Fibroblast of pulmonary artery (primary cell): ENCODE measurements at places on chromosomes 5 and 9.
A peak's percentile ranks its signal among the peaks of the same experiment; 100 is the strongest.

DNA sequence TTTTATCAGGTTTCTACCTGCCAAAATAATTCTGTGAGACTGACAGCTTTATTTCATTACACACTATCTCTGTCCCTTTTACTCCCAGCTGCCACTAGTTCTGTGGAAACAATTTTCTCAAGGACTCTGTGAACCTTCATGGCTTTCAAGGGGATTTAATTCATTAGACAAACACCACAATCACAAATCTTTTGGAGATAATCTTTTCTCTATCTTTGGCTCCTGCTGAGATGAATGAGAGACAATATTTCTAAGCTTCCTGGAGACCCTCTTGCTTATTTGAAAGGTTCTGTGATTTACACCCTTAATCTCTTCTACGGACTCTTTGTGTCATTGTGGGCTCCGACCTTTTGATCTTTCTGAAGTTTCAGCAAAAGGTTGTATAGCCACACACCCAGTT lies 222.6 kb downstream of the PRDM9 start:
- no peak for DNase-seq

GRCh38 chr9:137190315-137190856 lies 1.9 kb downstream of the SSNA1 start:
- DNase-seq: no peak

DNA sequence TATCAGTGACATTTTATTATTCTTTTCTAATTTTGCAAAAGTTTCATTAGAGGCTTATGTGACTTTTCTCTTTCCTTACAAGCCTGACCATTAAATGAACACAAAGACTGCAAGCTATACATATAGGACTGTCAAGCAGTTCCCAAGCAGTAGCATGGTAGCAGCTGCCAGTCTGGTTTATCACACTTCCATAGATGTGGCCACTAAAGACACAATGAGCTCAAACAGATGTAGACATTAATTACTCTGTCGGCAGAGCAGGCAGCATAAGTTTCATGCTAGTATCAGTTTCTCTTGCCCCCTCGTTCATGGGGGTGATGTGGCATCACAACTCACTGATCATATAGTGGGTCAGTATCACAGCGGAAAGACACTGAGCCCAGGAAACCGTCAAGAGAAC lies 89.5 kb downstream of the CDH10 start:
- no peak for DNase-seq

- DNase-seq: peak; percentile 16
Observed at GRCh38 chr9:109011231-109011671, 2.0 kb downstream of the CTNNAL1 start.

GRCh38 chr9:100919506-100919905 lies 109.0 kb upstream of the PLPPR1 start:
- no peak for DNase-seq

DNA sequence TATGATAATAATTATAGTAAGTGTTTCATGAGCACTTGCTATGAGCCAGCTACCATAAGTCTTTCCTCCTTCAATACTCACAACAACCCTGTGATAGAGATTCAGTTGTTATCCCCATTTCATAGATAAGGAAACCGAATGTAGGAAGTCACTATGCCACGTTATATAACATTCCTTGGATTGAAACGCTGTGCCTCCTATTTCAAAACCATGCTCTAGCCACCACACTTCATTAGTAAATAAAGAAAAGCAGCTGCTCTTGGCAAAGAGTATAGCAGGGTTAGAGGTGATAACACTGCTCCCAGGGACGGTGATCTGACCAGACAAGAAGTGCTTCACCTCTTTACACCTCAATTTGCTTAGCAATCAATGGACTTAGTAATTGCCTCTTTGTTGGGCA lies 5.5 kb downstream of the ADAMTS12 start:
- DNase-seq: no peak

DNA sequence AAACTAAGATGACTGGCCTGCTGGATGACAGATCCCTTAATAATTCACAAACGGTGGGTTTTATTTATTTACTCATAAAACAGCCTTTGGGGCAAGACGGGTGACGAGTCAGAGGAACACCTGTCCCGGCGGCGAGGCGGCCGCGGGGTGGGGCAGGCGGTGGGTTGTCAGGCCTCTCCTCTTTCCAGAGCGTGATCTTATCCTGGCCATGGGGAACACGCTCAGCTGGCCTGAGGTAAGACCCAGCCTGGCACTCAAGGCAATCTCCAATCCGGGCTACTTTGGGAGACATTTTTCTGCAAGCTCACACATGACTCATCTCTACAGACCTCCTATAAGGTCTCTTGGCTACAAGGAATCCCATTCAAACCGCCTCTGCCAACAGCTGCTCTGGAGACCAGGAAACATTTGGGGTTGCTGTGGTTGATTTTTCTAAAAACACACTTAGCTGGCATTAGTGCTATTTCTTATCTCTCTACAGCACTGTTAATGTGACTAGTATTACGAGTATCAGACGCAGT lies 6.3 kb downstream of the RAPGEF1 start:
- peak; percentile 95 for DNase-seq

DNA sequence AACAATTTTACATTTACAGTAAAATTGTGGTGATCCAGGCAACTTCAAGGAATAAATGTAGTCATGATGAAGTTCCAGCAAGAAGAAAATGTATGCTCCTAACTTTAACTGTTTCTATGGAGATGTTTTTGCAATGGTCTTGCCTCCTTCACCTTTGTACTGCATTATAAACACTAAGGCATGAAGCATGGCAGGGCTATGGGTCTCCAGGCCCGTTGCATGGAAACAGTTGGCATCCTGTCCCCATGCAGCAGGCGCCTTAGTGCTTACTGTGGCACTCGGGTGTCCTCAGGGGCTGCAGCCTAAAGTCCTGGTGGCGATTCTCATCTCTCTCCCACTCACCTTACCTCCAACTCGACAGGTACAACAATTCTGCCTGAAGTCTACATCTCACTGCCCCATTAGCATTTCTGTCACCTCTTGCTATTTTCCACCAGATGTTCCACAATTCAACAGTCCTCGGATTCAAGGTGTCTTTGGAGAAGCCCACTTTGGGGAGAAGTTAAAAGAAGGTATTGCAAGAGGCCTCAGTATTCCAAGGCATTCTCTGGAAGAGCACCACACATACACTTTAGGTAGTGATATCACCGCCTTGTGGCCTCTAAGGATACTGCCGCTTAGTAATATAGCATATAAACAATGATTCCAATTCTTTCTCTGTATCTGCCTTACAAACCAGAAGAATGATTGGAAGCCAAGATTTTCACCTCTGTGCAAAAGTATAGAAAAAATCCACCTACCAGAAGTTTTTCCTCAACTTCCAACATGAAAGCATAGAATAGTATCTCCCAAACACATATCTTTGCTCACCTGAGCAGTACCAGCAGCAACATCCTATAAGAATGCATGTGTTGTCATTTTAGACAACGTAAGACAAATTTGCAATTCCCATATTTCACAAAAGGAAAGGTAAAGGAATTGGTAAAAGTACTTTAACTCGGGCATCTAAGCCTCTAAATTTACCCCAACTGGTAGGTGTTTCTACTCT lies 5.1 kb downstream of the LIFR start:
- peak; percentile 76 for DNase-seq

DNA sequence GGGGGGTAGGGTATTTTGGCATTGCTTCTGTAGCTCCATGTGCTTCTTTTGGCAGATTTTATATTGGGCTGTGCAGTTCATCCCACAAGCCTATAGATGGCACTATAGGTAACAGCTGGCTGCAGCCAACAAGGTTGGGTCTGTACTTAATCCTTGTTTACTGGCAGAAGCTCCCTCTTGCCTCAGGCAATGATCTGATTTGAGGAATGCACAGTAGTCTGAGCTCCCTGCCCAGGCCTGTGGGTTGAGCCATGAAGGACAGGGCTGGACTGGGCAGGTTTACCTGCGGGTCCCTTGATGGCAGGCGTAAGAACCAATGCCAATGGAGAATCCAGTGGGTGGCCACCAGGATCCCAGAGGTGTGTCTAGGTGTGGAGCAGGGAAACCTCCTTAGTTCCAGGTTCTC lies 11.7 kb upstream of the OR1J2 start:
- peak; percentile 64 for DNase-seq

GRCh38 chr9:125378778-125379177 lies 117.2 kb downstream of the GAPVD1 start:
- DNase-seq: no peak

- DNase-seq: no peak
Observed at GRCh38 chr5:72222521-72222920, 97.5 kb downstream of the MRPS27 start.

GRCh38 chr5:1375871-1376810 lies 31.2 kb upstream of the CLPTM1L start:
- DNase-seq: no peak

DNA sequence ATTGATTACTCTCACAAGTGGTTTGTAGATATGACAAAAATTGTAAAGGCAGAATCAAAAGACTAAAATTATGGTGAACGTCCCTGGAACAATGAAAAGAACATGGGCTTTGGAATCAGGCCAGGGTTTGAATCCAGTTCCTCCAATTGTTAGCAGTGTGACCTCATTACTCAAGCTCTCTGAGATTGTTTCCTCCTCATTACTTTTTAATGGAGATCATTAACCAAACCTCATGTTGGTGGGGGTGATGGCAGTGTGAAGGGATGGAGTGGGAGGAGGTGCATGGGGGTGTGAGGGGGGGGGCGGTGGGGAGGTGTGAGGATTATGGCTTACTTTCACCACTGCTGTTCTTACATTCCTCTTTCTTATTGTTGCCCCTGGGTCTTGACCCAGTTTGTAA lies 44.1 kb upstream of the FOXE1 start:
- peak; percentile 71 for DNase-seq

GRCh38 chr5:180069589-180070247 lies 1.8 kb downstream of the RNF130 start:
- no peak for DNase-seq

DNA sequence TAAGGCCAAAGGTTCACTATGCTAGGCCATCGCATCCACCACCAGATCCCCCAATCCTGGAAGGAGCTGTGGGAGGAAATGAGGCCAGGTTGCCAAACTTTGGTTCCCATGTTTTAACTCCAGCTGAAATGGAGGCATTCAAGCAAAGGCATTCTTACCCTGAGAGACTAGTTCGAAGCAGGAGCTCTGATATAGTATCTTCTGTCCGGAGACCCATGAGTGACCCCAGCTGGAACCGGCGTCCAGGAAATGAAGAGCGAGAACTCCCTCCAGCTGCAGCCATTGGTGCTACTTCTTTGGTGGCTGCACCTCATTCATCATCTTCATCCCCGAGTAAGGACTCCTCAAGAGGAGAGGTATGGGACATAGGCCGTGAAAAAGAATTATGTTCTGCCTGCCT lies 75.6 kb downstream of the GAPVD1 start:
- no peak for DNase-seq

DNA sequence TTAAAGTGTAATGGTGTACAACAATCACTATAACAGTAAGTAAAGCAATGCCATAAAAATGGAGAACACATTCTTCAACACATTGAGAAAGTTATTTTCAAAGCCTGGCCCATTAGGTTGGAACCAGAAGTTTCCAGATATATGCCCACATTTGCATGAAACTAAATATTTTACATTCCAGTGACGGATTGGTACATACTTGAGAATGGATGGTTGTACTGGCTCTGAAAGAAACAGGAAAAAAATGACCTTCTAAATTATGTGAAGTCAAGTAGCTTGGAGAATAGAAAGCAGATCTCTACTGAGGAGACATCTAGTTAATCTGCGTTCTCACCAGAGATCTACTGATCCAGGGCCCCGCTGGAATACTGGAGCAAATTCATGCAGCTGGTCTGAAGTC lies 1037.0 kb downstream of the NR2F1-AS1 start:
- peak; percentile 46 for DNase-seq

GRCh38 chr5:86964889-86965288 lies 302.8 kb upstream of the RASA1 start:
- no peak for DNase-seq

DNA sequence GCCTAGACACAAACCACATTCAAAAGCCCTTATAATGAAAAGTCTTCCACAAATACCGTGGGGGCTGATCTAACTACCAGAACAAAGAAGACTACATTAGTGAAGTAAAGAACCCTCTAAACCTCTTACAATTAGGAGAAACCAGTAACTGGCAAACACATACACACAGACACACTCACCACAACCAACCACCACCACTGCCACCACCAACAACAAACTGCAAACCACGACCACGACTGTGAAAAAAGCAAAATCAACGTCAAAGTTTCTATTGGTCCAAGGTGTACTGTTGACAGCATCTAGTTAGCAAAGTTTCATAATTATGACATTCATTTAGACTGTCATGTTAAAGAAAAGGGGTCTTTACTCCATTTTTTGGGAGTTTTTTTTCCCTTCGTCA lies 2.7 kb downstream of the CDO1 start:
- no peak for DNase-seq

GRCh38 chr5:169591636-169592035 lies 8.1 kb downstream of the SPDL1 start:
- DNase-seq: no peak

GRCh38 chr9:106922026-106922425 lies 59.1 kb downstream of the ZNF462 start:
- peak; percentile 20 for DNase-seq

GRCh38 chr5:91978221-91978882 lies 595.2 kb upstream of the ARRDC3 start:
- no peak for DNase-seq

- no peak for DNase-seq
Observed at GRCh38 chr5:5437227-5438172, 15.0 kb downstream of the ICE1 start.

DNA sequence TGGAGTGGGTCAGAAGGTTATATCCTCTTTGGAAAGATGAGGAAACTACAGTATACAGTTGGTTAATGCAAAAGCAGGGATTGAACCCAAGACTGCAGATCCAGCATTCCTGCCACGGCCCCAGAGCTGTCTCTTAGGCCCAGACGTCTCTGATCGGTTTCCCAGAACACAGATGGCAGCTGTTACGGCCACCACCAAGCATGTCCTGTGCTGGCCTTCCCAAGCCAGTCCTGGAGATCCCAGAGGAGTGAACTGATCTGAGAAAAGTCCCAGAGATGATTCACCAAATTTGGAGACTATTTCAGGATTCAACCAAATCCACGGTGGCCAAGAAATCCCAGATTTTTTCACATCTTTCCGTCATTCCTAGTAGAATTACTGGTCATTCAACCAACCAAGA lies 20.1 kb downstream of the TNIP1 start:
- no peak for DNase-seq

- DNase-seq: peak; percentile 49
Observed at GRCh38 chr5:143636931-143637528, 174.9 kb upstream of the HMHB1 start.

- no peak for DNase-seq
Observed at GRCh38 chr9:130892477-130893304, 3.9 kb downstream of the QRFP start.

DNA sequence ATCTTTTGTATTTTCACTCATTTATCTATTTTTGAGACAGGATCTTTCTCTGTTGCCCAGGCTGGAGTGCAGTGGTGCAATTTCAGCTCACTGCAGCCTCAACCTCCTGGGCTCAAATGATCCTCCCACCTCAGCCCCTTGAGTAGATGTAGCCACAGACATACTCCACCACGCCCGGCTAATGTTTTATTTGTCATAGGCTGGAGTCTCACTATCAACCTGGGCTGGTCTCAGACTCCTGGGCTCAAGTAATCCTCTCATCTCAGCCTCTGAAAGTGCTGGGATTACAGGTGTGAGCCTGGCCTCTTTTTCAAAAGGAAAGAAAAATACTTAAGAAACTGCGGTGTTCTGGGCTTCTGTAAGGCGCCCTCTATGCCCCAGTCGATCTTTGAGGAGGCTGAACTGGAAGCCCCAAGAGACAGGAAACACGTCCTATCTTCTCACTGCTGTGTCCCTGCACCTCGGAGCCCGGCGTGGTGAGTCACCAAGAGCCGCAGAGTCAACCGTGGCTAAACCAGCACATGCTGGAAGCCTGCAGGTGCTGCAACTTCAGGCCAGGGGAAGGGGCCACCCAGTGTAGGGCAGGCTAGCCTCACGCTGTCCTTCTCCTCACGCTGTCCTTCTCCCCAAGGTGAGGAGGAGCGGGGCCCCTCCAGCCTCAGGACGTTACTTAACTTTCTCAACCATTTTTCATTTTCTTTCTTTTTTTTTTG lies 15.2 kb upstream of the LHX3 start:
- DNase-seq: peak; percentile 23
